ENCODE measurements at places on chromosomes 16 and 17.
A peak's percentile ranks its signal among the peaks of the same experiment; 100 is the strongest.

GRCh38 chr17:34299027-34299426 lies 13.5 kb downstream of the CCL11 start:
- no peak for DNase-seq

GRCh38 chr16:75402159-75402820 lies 31.0 kb downstream of the CFDP1 start:
- no peak for DNase-seq

DNA sequence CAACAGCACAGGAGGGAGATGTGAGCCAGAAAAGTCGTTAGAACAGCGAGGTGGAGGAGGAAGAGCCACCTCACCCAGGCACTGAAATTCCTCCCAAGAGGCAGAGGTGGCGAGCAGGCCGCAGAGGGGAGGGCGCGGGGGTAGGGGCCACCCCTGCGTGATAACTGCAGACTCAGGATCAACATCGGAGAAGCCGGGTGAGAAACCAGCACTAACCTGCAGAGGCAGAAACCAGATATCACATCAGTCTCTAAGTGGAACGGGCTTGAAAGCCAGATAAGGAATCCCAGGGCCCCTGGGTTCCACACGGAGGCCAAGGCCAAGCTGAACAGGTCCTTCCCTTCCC lies 39.4 kb upstream of the ZC3H18 start:
- no peak for DNase-seq

DNA sequence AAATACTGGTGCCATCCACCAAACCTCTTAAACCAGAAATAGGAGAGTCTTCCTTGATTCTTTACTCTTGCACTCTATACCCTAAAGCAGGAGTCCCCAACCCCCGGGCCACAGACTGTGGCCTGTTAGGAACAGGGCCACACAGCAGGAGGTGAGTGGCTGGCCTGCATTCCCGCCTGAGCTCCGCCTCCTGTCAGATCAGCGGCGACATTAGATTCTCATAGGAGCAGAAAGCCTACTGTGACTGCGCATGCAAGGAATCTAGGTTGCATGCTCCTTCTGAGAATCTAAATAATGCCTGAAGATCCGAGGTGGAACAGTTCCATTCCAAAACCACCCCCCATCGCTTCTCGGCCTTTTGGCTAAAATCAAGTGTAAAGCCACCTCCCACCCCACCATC lies 30.3 kb upstream of the SRCIN1 start:
- no peak for DNase-seq

DNA sequence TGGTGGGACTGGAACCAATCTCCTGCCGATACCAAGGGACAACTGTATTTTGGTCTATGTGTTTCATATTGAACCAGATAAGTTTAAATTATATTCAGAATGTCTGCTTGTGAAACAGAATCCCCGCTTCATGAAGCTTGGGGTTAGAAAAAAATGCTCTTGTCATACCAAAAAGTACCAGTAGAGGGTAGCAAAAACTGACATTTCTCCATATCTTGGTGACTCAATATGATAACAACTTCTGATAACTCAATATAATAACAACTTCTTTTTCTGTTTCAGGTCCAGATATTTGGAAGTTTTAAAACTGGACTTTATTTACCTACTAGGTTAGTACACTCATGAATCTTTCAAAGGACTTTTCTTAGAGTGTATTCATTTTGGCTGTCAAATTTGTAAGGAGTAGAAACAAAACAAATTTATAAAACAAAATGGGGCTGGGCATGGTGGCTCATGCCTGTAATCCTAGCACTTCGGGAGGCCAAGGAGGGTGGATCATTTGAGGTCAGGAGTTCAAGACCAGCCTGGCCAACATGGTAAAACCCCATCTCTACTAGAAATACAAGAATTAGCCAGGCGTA lies 52.3 kb upstream of the ADCY7 start:
- DNase-seq, result peak; percentile 88

GRCh38 chr16:74123195-74123594 lies 173.4 kb upstream of the PSMD7 start:
- DNase-seq, result no peak

- no peak for DNase-seq
Measured at GRCh38 chr16:24118126-24118821, 137.9 kb upstream of the CACNG3 start.

GRCh38 chr16:56898847-56899246 lies 33.1 kb upstream of the HERPUD1 start:
- DNase-seq, result no peak

GRCh38 chr17:57899391-57899790 lies 49.5 kb upstream of the MRPS23 start:
- no peak for DNase-seq

DNA sequence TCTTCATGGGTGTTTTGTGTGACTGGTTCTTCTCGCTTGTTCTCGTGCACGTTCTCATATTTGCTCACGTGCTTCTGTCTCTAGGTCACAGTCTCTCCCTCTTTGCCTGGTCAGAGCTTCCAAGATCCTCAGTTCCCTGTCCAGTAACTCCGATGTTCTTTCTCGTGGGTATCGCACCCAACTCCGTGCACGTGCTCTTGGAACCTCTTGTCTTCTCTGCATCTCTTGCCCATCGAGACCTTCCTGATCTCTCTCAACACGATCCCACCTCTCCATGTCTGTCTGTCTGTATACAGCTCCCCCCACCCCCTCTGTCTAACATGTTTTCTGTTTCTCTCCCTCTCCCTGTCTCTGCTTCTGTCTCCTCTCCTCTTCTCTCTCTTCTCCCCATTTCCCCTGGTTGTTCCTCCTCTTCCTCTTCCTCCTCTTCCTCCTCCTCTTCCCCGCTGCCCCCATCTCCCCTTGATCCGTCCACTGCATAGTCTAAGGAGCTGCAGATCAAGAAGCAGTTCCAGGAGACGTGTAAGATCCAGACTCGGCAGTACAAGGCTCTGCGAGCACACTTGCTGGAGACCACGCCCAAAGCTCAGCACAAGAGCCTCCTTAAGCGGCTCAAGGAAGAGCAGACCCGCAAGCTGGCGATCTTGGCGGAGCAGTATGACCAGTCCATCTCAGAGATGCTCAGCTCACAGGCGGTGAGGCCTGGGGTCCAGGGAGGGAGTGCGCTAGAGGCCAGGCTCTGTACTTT lies 6.1 kb downstream of the HIRIP3 start:
- DNase-seq, result no peak

- DNase-seq, result no peak
Measured at GRCh38 chr16:12881182-12881581, 20.2 kb upstream of the SHISA9 start.

DNA sequence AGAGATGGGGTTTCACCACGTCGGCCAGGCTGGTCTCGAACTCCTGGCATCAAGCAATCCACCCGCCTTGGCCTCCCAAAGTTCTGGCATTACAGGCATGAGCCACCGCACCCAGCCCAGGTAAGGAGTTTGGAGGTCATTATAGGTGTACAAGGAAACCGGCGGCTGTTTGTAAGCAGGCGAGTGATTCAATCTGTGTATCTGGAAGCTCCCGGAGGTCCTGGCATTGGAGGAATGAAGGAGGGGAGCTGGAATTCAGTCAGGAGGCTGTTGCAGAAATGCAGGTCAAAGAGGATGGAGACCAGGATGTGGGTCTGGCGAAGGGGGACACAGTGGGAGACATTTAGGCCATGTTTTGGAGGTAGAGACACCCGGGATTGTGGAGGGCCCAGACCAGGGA lies 18.8 kb downstream of the CDC42EP4 start:
- no peak for DNase-seq

- no peak for DNase-seq
Measured at GRCh38 chr17:4201226-4201625, 58.2 kb downstream of the CYB5D2 start.

GRCh38 chr17:27415120-27415795 lies 41.0 kb upstream of the KSR1 start:
- no peak for DNase-seq

DNA sequence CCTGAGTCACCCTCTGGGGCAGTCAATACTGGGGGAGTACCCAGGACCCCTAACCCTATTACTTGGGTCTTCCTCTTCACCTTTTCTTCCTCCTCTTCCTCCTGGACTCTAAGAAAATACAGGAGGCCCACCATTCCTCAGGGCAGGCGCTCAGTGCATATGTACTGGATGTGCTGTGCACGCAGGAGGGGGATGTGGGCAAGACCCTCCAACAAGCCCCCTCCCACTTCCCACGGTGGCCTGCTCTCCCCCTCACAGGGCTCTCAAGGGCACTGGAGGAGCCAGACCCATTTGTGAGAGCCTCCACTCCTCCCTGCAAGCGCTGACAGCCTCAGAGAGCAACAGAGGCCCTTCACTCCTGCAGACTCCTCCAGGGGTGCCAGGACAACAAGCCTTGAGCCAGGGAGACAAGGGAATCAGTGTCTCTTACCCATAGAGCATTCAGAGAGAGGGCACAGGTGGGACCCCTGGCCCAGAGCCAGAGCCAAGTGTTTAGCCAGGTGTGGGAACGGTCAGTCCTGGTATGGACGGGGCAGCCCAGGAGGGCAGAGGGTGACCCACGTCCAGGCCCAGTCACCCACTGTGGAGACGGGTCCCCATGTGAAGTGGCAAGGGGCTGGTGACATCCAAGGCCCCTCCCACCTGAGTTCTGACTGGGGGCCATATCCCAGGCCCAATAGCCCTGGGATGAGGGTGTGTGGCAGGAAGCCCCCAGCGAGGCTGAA lies 27.3 kb upstream of the KSR1 start:
- DNase-seq, result no peak

- DNase-seq, result no peak
Measured at GRCh38 chr17:73610331-73610911, 33.8 kb downstream of the SDK2 start.

DNA sequence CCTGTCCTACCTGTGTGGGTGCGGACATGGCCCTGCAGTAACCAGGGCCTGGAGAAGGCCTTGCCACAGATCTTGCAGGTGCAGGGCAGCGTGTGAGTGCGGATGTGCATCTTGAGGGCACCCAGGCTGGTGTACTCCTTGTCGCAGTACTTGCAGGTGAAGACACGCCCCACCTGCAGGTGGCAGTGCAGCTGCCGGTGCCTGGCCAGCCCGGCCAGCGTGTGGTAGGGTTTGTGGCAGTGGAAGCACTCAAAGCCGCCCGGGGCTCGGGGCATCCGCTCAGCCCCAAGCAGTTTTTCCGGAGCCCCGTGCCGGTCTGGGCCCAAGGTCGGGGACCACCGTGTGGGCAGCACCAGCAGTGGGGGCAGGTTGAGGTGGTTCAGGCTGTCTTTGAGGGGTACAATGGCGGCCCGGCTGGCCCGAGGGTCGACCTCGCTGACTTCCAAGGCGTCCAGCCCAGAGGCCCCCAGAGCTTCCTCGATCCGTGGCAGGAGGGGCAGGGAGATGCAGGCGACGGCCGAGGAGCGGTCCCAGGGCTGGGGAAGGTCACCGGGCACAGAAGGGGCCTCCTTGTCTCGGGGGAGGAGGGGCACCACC lies 5.1 kb downstream of the SNAI3 start:
- DNase-seq, result no peak

GRCh38 chr16:25198021-25198420 lies 18.7 kb upstream of the AQP8 start:
- DNase-seq, result no peak

DNA sequence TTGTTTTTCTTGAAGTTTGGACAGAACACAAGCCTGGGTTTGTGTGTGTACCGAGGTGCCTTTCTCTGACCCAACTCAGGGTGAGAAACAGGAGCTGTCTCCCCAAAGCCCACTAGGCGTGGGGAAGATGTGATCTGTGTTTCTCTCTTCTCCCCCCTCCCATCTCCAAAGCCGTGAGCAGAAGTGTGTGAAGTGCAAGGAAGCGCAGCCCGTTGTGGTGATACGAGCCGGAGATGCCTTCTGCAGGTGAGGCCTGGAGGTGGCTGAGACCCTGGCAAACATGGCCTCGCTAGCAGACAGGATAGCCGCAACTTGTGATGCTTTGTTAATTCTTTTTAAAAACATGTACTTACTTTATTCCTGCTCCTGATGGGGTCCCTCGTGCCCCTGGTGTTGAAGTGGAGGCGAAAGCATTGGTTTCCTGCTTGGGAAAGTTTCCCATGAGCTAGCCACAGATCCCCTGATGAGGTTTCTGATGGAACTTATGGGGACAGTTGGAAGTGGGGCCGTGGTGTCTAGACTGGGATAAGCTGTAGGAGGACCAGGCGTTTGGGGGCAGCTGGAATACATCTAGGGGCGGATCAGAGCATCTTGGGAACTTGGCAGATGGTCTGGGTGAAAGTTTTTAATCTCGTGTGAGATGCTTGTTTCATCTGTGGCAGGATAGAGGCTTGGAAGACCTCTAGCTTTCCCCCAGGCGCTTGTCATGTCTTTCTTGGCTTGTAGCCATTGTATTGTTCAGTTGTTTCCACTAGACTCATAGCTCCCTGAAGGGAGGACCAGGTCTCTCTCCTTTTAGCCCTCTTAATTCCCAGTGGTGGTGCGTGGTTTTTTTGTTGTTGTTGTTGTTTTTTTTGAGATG lies 893 bp downstream of the CTU2 start:
- no peak for DNase-seq

- DNase-seq, result peak; percentile 85
Measured at GRCh38 chr17:76408037-76408849, 23.8 kb downstream of the SPHK1 start.

DNA sequence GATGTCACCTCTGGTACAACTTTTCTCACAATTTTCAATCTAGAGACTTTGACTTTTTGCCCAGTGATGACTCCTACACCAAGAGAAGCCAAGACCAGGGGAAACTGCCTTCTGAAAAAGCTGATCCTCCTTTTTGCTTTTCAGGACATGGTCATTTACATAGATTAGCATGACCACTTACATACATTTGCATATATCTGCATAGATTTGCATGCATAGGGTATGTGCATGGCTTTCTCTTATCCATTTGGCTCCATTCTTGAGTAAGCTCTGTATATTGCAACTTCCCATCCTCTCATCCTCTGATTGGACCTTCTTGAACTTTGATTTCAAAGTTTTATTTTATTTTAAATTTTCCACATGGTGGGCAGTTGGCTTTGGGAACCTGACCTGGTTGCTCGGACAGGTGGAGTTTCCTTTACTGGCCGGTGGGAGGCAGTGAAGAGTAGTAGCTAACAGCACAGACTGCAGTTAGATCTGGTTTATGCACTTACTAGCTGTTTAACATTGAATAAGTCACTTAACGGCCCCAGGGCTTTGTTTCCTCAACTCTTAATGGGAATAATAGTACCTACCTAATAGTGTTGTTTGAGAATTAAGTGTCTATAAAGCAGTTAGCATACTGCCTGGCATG lies 92.9 kb downstream of the GPR139 start:
- DNase-seq, result no peak

GRCh38 chr16:79316004-79316458 lies 284.5 kb downstream of the MAF start:
- no peak for DNase-seq

DNA sequence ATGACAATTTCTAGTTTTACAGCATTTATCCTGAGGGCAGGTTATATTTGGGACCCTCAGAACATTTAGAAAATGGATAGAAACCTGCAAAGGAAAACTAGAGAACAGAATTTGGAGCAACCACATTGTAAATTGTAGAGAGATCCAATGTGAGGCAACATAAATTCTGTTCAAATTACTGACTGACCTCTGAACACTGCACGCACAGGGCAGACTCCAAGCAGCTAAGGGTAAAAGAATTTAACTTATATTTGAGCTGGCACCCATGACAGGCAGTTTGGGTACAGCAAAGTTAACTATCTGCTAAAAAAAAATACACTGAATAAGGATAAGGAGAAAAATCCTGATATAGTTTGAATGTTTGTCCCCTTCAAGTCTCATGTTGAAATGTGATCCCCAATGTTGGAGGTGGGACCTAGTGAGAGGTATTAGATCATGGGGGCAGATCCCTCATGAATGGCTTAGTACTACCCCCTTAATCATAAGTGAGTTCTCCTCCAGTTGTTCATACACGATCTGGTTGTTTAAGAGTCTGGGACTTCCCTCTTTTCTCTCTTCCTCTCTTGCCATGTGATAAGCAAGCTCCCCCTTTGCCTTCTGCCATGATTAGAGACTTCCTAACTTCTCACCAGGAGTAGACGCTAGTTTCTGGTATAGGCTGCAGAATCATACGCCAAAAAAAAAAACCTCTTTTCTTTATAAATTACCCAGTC lies 75.7 kb downstream of the FBXL20 start:
- DNase-seq, result no peak

All from hematopoietic multipotent progenitor cell treated with erythropoietin and hydrocortisone succinate and interleukin-3 and kit ligand, for 17 days (in vitro differentiated cells).